ENCODE measurements at places on chromosomes 12 and 14.

GRCh38 chr14:104895786-104896661, 28.7 kb upstream of the PLD4 start:
- DNase-seq = peak; percentile 75

GRCh38 chr14:100191584-100192249, 32.3 kb upstream of the DEGS2 start:
- DNase-seq = no peak

- no peak for DNase-seq
These were observed 52.0 kb downstream of the STX2 start for GRCh38 chr12:130787041-130787440.

GRCh38 chr14:31278883-31279282, 71.3 kb upstream of the HECTD1 start:
- DNase-seq = no peak

DNA sequence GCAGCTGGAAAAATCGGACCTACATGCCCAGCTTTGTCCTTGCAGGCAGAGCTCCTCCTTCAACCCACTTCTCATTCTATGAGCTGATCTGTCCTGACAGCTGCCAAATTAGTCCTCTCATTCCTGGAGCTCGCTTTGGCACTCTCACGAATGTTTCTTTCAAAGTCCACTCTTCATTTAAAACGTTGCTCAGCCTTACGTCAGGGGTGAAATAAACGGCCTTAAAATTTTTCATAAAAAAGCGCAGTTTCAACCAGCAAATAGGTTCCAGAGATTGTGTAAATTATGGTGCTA, 120.9 kb upstream of the HIF1A start:
- DNase-seq = no peak

- DNase-seq = no peak
These were observed 157.9 kb upstream of the LMO3 start for GRCh38 chr12:16763901-16764300.

DNA sequence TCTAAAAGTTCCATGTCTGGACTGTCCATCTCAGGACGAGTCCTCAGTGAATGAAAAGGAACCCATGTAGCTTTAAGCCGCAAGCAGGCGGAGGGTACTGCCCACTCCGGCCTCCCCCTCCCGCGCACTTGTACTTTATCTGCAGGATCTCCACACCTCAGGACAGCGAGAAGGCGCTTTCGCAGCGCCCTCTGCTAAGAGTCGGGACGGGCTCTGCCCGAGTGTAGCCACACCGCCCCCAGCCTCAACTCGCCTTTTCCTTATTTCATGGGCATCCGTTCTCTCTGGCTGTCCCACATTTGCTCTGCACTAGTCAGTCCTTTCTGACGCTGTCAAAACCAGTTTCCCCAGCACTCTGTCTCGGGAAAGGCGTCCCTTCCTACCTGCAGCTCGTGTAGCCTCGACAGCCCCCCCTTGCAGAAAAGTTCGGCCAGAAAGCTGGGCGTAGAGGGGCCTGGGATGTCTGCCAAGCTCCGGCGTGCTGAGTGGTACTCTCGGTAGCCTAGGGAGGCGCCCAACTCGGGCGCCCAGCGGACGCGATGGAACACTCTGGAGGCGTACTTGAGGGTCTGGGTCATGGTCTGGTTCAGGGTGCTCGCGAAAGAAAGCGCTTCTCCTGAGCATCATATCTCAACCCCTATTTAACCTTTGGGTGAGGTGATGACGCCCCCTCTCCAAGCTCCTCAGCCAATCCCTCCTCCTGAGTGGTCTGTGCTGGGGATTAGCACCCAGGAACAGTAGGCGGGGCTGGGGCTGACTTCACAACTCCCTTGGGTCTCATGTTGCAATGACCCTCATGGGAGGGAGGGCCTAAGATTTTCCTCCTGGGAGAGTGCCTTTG, at the start of gene CYP27B1:
CYP27B1 (minus strand) TSS at position 615 of the 841 bp plus-strand sequence; CDS start at position 578, 37 bp downstream.
- DNase-seq = peak; percentile 64
